Naive thymus-derived CD8-positive, alpha-beta T cell (primary cell): ENCODE measurements at places on chromosomes 1 and 21. TPM values are rescaled to one million over a fixed set of nuclear protein-coding genes. Genes with fewer than 3 reads are reported as not detected.

DNA sequence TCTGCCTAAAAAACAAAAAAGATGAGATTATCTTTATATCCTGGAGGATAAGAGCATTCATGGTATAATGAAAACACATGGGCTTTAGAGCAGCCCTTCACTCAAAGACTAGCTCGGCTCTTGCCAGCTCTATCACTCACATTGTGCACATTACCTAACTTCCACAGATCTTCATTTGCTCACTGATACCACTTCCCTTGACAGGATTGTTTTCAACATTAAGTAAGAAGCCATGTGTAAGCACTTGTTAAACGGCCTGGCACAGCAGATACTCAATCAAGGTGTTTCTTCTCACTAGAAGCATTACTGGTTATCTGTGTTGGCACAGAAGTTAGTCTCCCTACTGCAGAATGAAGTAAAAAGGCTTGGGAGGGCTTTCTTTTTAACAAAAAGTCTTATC is 18.7 kb downstream of the LPGAT1 start:
- DNase-seq, result no peak

- DNase-seq, result peak; percentile 65
These were observed 59.1 kb downstream of the ITPKB start for GRCh38 chr1:226679853-226680516.

GRCh38 chr1:228754646-228755268 is 19.5 kb downstream of the RHOU start:
- no peak for DNase-seq

DNA sequence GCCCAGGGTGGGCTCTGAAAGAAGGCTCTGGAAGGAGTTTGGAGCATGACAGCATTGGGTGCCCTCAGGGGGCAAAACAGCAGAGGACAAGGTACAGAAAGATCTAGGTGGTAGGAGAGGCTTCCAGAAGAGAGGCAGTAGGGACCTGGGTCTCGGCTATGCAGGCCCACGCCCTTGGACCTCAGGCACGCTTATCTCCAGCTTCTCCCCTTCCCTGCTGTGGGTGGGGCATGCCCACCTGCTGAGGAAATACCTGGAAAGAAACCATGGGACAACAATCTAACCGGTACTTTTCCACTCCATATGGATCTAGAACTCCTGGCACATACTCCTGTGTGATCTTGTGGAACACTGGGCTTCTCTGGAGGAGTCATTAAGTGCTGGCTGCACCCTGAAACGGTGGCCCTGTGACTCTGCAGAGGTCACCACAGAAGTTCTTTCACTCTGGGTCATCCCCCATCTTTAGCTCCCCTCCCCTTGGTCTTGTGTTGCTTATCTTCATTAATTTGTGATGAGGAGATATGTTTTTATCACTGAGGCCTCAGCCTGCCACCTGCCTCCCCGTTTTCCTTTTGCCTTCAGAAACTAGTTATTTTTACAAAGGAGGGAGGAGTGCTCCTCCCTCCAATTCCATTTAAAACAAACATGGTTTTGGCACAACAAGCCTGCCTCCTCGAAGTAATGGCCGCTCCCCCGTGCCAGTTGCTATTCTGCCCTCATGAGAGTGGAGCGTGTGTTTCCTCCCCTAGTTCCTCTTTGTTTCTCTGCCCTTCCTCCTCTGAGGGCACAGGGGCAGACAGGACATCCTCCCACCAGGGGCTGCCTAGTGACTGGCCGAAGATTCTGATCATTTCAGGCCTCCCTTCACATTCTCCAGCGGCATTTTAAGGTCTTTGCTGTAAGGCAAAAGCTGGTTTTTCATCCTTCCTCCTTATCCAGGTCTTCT is 78.0 kb upstream of the ATP5PO start:
- DNase-seq, result no peak

DNA sequence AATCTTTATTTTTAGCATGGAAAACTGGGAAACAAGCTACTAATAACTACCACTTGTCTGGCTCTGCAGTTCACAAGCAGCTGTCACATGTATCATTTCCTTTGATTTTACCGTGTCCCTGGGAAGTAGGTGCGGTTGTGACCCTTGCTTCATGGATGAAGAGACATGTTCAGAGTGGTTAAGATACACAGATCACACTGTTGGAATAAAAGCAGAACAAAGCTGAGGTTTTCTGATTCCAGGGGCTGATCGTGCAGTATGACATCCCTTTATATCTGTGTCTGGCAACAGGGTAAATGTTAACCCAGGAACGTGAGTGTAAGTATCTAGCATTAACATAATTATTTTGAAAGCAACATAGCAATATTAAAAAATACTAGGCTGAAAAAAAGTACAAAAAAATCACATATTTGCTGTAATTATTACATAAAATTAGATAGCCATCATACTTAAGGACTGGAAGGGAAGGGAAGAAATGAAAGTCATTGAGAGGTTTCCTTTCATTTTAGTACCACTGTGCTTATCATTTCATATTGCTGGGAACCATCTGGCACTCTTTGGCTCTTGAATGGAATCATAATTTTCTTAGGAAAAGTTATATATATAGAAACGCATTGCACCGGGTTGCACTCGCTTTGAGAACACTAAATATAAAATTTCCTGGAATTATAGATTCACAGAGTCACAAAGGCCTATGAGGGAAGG is 62.8 kb upstream of the PAXBP1 start:
- DNase-seq, result no peak

- no peak for DNase-seq
These were observed 1.1 kb downstream of the RASAL2 start for GRCh38 chr1:178094739-178095645.

- DNase-seq, result no peak
These were observed 1.9 kb upstream of the MED18 start for GRCh38 chr1:28326984-28327383.

DNA sequence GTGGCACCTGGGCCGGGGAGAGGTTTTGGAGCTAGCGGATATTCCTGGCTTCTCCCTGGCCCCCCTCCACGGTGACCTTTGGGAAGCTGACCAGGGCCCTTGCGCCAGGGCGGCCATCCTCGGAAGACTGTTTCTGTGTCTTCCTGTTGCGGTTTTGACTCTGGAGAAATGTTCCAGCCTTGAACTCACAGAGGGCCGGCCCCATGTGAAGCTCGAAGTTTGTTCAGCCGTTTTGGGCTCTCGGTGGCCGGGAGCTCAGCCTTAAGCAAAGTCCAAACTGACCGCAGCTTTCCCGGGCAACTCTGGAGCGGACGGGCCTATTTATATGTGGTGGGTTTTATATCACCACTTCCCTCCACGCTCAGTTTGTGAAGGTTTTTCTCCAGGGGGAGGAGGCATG is 17.0 kb upstream of the WNT4 start:
- no peak for DNase-seq

- DNase-seq, result peak; percentile 7
These were observed 27.4 kb downstream of the RABIF start for GRCh38 chr1:202861420-202862132.

DNA sequence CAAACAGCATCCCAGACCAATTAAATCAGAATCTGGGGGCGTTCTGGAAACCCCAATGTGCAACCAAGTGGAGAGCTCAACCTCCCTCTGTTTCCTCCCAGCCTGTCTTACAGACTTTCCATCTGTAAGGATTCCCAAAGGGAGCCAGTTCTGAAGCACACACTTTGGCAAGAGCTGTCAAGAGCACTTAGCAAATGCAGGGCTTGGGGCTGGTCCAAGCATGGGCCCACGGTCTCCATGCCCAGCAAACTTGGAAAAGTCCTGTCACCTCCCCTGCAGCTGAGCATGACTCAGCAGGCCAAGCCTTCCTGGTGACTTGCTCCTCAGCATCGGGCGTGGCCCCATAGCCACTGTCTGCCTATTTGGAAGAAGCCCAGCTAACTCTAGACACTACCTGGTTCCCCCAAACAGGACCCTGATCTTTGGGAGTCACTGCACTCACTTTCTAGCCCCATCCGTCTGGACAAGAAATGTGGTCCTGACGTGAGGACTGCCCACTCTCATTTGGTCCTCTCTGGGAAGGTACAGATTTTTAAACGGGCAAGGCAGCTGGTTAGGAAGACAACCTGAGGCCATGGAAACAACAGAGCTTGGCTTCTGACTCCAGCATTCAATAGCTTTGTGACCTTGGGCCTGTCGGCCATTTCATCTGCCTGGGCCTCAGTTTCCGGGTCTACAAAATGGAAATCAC is 16.9 kb downstream of the SLC2A1 start:
- no peak for DNase-seq

- DNase-seq, result no peak
These were observed 129.8 kb upstream of the TIAM1 start for GRCh38 chr21:31473685-31474345.

DNA sequence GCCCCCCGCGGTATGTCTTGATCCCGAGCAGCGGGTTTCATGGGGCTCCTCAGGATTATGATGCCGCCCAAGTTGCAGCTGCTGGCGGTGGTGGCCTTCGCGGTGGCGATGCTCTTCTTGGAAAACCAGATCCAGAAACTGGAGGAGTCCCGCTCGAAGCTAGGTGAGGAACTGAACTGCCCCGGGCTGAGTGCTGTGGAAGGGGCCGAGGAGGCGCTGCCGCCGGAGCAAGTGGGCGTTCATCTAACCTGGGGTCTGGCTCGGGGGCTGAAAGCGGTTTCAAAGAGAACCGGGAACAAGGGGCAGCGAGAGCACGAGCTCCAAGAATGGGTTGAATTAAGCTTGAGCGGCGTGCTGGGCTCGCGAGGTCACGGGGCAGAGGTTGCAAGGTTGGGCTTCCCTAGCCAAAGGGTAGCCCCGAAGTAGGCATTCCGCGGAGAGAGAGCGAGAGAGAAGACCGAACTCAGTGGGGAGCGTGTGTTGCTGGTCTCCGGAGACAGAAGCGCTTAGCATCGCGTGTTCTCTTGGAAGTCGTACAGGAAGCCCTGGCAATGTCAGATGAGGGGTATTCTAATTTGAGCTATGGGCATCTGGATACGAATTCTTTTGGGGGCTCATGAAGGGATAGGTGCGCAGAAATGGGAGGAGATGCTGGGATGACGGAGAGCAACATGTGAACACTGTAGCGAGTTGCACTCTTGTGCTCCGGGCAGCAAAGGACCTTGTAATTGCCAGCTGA is 732 bp downstream of the HS2ST1 start:
- peak; percentile 62 for DNase-seq

- no peak for DNase-seq
These were observed 87.5 kb upstream of the ZBTB18 start for GRCh38 chr1:243963571-243963970.

- no peak for DNase-seq
These were observed 13.7 kb downstream of the REG4 start for GRCh38 chr1:119797606-119798005.

GRCh38 chr21:16642353-16642752 is 870.5 kb upstream of the CXADR start:
- no peak for DNase-seq

DNA sequence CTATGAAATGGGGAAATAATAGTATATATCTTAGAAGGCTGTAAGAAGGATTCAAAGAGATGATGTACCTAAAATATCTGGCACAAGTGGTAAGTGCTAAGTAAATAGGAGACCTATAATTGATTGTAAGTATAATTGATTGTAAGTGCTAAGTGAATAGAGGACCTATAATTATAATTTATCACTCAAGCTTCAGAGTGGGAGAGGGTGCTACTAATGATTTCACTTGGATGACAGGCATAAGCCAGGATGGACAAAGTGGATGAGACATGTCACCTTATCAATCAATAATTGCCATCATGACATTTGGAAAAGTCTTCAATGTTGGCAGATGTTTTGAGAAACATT is 11.2 kb downstream of the RCAN1 start:
- DNase-seq, result no peak

DNA sequence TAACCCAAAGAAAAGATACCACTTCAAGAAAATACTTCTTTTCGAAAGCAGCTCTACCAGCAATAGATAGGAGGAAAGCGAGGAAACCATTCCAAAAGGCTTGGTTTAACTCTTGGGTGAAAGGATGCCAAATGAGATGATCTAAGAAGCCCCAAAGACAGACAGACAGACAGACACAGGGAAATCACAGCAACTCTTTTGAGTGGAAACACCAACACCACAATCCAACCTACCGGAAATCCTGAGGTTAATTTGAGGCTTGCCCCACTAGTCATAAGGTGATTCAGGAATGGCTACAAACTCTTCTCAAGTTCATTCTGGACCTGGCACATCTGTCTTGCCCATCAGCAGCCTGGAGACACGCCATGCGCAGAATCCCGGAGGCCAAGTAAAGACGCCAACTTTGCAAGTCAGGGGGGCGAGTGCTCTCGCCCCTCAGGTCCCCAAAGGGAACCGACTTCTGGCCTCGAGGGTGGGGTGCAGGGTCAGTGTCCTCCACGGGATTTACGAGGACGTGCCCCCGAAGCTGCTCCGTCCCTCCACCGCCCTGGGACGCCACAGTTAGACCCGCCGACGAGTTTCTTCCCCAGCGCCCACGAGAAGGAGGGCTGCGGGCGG is 778 bp downstream of the EVI5 start:
- DNase-seq, result peak; percentile 56

DNA sequence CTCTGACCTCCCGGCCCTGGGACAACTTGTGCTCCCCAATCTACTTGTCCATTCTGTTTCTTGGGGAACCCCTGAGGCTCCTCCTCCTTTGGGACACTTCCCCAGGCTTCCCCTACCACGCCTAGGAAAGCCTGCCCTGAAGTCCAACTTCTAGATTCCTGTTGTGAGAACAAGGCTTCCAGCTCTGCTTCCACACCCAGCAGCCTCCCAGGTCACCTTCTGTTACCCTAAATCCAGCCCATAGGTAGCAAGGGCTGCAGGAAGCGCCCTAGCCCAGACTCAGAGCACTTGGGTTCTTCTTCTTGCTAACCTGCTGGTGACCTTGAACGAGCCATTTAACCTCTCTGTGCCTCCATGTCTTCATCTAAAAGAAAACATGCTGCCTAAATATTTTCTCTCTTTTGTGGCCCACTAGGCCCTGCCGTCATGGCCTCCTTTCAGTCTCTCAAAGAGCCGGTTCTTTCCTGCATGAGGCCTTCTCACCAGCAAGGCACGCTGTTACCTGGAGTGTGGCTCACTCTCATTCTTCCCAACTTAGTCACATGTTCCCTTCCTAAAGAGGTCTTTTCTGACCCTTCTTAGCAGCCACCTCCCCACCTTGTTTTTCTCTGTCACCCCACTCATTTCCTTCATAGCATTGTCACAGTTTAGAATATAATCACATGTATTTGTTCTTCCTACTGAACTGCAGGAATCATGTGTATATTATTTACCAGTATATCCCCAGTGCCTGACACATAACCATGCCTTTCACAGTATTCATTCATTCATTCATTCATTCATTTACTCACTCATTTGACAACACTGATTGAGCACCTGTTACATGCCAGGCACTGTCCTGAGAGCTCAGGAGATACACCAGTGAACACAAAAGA is 1.4 kb downstream of the CAPN2 start:
- DNase-seq, result no peak

- no peak for DNase-seq
These were observed 48.6 kb downstream of the CTH start for GRCh38 chr1:70459496-70460225.

- no peak for DNase-seq
These were observed 20.0 kb upstream of the MAPKAPK2 start for GRCh38 chr1:206664740-206665139.

GRCh38 chr1:27408151-27408550 is 15.7 kb downstream of the GPR3 start:
- no peak for DNase-seq

NHLH1 gene
- not detected for polyA plus RNA-seq
